ENCODE measurements at places on chromosomes 5 and 9.

DNA sequence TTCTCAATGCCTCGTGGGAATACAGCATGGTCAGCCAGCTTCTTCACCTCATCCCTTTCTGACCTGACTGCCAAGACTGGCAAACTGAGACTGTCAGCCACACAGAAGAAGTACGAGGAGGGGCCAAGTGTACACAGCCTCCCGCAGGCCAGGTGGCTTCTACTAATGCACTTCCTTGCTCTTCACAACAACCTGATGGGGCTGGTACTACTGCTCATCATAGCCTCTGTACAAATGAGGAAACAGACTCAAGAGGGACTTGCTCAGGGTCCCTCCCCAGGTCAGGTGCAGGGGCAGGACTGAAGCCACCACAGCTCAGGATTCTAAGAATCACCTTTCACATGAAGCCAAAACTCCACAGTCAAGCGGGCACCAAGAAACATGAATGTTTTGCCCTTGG, 21.3 kb downstream of the NIPAL4 start:
- no peak for DNase-seq

DNA sequence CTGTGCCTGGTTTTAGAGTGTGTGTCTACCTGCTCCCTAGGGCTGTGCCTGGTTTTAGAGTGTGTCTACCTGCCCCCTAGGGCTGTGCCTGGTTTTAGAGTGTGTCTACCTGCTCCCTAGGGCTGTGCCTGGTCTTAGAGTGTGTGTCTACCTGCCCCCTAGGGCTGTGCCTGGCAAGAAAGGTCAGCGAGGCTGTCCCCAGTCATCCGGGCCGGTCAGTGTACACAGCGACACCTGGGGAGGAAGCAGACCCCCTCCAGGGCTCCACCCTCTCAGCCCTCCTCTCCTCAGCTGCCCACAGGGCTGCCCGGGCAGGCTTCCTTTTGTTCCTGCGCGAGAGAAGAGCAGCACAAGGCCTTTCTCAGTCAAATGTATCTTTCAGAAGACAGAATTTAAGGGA, 4.1 kb downstream of the NRARP start:
- no peak for DNase-seq

GRCh38 chr5:168006456-168007130, 284.9 kb upstream of the WWC1 start:
- no peak for DNase-seq

- no peak for DNase-seq
Measured at GRCh38 chr5:1294206-1294834, 548 bp downstream of the TERT start.

- DNase-seq: no peak
Measured at GRCh38 chr5:57176350-57176857, 2.5 kb downstream of the GPBP1 start.

DNA sequence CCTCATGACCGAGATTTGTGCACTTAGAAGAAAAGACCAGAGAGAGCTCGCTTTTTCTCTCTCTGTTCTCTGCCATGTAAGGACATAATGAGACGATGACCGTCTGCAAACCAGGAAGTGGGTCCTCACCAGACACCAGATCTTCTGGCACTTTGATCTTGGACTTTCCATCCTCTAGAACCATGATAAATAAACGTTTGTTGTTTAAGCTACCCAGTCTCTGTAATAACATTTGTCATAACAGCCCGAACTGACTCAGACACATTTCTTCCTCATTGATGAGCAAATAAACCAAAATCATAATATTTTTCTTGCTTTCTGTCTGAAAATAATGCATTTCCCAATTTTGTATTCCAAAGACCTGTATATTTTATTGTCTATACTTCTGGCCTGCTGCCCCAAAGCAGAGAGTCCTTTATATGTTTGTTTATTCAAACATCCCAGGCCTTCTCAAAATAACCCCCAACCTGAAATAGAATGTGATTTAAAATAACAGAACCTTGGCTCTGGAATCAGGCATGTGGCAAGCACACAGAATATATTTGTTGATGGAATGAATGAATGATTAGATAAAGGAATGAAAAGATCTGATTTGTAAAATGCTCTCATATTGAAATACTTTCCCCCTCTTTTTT, 396.5 kb downstream of the ADGRV1 start:
- DNase-seq: no peak

- peak; percentile 15 for DNase-seq
Measured at GRCh38 chr9:35656831-35657545, 831 bp downstream of the RMRP start.

DNA sequence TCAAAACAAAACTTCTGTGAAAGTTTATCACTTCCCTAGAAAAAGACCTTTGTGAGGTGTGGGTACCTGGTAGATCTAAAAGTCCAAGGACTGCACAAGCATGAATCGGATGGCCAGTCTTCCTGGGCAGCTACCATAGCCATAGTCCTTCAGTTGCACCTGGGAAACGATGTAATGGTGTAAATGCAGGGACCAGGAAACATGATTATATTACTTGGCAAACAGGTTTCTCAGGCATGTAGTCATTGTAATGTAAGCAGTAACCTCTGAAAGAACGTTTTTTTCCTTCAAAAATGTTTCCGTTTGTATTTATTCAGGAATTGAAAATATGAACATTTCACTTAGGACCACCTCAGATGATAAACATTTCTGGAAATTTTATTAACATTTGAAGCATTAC, 433.4 kb downstream of the DTWD2 start:
- no peak for DNase-seq

GRCh38 chr5:150512368-150512747, 4.4 kb downstream of the NDST1 start:
- DNase-seq: no peak

DNA sequence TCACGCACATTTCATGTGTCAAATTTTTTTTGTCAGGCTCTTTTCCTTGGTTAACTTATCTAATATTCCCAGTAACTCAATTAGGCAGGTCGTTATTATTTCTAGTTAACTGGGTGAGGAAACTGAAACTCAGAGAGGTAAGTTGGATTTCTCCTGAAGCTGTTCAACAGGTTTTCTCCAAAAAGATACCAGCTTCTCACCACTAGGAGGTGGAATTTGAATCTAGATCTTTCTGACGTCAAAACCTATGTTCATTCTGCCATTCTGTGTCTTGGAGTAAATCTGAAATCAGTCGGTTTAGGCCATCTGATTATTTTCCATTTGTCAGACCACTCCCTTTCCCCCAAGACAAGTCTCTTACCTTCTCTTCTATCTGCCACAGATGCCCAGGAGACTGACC, 572.9 kb downstream of the ACTL7B start:
- no peak for DNase-seq

- no peak for DNase-seq
Measured at GRCh38 chr5:32574540-32575175, 10.7 kb upstream of the SUB1 start.

- DNase-seq: no peak
Measured at GRCh38 chr9:128617943-128618342, 38.7 kb downstream of the DYNC2I2 start.

GRCh38 chr5:109645707-109646192, 44.0 kb upstream of the MAN2A1 start:
- DNase-seq: peak; percentile 18

GRCh38 chr5:10636363-10637142, 72.7 kb downstream of the ANKRD33B start:
- no peak for DNase-seq

DNA sequence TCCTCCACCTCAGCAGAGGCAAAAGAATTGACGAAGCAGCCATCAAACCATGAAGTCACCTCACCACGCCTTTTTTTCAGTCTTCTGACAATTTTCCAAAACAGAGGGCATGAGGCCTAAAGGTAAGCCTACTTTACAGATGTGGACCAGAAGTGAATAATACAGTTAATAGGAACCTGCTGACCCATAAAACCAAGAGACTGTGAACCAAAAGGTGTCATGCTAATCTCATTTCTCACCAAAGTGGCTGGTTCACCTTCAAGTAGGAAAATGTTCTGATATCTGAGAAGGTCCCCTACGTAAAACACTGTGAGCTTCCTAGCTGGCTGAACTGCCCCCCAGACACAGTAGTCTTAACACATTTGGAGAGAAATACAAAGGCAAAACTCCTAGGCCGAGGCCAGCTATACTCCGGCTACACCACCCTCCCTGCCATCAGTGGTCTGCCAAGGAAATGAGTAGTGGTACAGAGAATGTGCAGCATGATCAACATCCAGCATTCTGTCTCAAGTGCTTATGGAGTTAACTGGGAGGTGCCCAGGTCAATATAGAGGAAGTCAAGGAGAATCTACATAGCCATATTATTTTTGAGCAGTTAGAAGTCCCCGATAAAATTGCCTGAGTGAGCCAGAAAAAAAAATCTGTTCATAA, 19.3 kb upstream of the F2RL2 start:
- DNase-seq: no peak

DNA sequence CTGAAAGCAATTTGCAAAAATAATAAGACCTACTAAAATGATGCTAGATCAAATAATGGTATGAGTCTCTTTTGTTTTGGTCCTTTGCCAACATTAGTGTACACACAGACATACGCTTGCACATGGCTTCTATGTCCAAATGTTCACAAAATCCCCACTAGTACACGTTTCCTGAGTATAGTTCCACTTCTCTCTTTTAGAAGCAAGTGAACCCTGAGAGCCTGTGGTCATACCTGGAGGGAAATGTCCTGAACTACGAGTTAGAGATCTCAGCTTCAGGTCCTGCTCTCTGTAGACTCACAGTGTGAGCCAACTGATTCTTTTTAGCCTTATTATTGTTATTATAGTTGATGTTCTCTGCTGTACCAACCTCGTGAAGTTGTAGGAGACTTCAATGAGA, 47.3 kb upstream of the ACTBL2 start:
- DNase-seq: no peak

DNA sequence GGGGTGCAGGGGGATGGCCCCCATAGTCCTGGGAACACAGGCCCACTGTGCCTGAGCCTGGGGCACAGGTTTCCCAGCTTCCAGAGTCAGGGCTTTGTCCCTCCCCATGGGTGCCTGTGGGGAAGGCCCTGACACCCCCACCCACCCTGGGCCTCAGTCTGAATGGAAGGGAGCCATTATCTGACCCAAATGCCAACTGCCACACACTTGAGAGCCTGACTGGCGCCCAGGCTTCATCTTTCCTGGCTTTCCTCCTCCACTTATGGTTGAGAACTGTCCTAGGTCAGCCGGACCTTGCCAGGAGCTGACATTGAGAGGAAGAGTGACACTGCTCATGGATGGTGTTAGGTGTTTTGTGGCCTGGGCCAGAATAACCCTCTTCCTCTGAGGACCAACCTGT, 24.0 kb downstream of the SH3PXD2B start:
- no peak for DNase-seq

- no peak for DNase-seq
Measured at GRCh38 chr9:131043087-131043486, 34.1 kb downstream of the LAMC3 start.

GRCh38 chr5:124888622-124889485, 142.4 kb upstream of the ZNF608 start:
- no peak for DNase-seq

GRCh38 chr9:37192803-37193202, 72.4 kb downstream of the ZCCHC7 start:
- DNase-seq: no peak

DNA sequence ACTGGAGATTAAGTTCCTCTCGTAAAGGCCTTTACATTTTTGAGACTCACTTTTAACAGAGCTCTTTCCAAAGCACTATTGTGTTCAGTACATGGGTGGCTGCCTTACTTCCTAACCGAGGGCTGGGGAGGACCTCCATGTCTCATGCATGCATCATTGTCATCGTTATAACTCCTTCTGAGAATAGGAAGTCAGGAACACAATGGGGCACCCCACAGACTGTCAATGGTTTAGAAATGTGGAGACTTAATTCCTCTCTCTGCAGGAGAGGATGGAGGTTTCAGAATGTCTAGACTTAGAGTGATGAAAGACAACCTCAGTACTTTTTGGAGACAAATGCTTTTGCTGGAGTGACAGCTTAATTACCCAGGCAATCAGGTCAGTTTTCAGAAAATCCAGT, 83.9 kb downstream of the PRLR start:
- no peak for DNase-seq

- DNase-seq: no peak
Measured at GRCh38 chr5:150428106-150428876, 15.6 kb upstream of the CD74 start.

- peak; percentile 28 for DNase-seq
Measured at GRCh38 chr5:177496727-177497291, 595 bp downstream of the PDLIM7 start.

GRCh38 chr5:137533963-137534362, 34.8 kb upstream of the SPOCK1 start:
- DNase-seq: no peak

- no peak for DNase-seq
Measured at GRCh38 chr9:22005702-22006606, 3.2 kb downstream of the CDKN2B start.

DNA sequence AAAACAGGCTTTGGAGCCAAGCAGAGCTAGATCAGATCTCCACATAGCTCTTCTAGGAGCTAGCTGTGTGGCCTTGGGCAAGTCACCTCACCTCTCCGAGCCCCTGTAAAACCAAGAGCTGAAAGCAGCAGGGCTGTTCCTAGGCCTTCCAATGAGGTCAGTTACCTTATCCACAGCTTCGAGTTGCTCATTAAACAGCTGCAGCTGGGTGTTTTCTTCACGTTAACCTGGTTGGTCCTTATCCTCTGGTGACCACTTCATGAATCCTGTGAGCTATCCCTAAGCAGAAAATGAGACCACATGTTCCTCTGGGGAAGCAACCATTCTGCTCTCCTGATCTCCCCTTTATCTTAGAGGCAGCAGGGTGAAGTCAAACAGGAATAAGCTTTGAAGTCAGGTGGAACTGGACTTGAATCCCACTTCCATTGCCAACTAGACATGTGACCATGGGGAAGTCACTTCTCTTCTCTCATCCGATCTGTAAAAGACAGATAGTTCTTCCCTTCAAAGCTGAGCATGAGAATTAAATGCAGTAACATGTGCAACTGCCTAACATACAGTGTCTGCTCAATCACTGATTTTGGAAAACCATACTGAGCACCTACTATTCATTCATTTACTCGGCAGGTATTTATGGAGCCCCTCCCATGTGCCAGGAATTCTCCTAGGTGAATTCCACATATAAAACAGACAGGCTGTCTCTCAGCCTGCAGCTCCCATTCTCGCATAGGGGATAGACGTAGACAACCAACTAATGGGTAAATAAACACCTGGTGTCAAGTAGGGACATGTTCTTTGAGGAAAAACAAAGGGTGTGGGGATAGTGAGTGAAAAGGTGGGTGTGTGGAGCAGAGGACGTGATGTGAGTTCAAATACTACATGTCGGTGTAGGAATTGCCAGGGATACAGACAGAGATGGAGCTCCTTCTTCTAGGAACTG, 111.7 kb upstream of the BOD1 start:
- peak; percentile 18 for DNase-seq

DNA sequence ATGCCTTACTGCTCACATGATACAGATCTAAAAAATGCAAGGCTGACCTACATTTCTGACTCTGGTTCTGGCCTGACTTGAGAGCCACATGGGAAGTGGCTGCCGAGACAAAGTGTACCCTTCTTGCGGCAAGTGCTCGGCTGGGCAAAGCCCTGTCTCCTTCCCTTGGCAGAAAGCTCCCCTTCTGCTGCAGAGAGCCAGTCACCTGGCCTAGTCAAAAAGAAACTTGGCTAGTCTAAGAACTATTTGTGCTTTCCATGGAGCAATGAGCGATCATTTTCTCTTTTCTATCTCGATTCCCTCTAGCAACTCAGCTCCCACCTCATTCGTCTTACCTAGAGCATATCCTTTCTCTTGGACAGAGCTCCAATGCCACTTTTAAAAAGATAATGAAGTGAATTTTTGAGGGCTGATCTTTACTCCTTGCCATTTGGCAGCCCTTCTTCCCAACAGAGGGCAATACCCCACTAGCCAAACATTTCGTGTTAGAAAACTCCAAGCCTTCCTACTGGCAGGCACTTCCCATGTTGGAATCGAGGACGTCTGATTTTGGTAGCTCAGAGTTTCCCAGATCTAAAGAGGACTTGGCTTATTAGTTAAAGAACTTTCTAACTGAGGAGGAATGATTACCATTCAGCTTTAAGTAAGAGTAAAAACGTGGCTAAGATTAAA, 108.1 kb upstream of the PRRC1 start:
- DNase-seq: no peak

Data from NCI-H510A treated with DMSO at 0.1 percent for 48 hours (cell line).